Stimulated activated CD4-positive, alpha-beta T cell treated with anti-CD3 and anti-CD28 coated beads, Interleukin-1b, Interleukin-23, amount 100 ng/mL, for 4 hours (primary cell): ENCODE measurements at places on chromosomes 11 and 22.

GRCh38 chr22:36182056-36182455, 19.6 kb downstream of the APOL4 start:
- DNase-seq, result no peak

GRCh38 chr22:17613280-17613679, 15.3 kb downstream of the ATP6V1E1 start:
- no peak for DNase-seq

DNA sequence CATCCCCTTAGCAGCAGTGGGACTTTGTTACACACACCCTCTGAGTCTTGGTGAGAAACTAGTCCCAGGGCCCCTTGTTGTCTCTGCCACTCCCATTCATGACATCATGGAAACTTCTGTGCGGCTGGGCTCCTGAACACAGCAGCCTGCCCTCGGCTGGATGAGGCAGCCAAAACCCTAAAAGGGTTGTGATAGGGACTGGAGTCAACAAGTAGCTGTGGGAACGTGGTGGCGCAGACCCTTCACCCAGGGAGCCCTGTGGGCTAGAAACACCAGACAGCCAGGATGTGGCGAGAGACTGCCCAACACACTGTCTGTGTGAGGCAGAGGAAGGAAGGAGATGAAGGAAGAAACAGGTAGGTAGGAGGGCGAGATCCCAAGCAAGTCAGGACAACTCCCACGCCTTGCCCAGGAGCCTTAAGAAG, 3.9 kb downstream of the CD3D start:
- DNase-seq, result peak; percentile 62

DNA sequence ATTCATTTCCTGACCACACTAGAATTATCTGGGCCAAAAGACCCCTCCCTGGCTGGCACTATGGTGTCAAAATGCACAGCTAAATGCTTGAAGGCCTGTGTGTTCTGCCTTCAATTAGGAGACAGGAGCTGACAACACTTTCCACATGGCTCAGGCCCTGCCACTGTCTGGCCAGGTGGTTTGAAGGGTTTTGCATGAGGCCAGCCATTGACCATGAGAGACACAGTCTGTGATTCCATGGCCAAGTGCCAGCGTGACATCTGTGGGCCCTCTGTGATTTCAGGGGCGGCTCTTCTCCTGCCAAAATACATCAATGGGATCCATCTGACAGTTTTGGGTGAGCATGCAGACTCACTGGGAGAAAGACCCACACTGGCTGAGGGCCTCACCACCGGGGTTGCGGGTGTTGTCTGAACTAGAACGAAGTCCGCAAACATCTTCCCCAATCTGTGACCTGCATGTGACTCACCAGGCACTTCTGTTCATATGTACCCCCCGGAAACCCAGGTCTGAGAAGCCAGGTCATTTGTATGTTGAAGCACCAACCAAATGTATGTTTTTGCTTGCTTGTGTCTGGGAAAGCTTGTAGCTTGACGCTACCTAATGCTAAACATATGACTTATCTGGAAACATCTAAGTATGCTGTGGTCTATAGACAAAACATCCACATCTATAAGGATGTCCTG, 20.7 kb upstream of the NAV2 start:
- no peak for DNase-seq

- no peak for DNase-seq
Measured at GRCh38 chr22:48426466-48427380, 1401.0 kb downstream of the BRD1 start.

DNA sequence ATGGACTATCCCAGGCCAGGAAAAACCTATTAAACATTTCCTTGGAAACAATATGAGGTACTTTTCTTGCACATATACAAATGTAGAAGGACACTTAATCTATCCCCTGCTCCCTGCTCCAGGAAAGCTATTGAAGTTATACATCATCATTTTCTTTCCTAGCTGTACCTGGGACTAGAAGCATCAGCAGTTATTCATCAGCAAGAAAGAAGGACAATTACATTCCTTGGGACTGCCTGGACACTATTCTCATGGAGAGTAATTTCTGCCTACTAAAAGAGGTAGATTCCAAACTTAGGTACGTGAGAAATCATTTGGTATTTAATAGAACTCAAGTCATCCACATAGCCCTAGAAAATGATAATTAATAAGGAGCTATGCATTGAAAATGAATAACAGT, 51.0 kb upstream of the PICALM start:
- no peak for DNase-seq

- no peak for DNase-seq
Measured at GRCh38 chr11:30270671-30271070, 39.9 kb downstream of the FSHB start.

DNA sequence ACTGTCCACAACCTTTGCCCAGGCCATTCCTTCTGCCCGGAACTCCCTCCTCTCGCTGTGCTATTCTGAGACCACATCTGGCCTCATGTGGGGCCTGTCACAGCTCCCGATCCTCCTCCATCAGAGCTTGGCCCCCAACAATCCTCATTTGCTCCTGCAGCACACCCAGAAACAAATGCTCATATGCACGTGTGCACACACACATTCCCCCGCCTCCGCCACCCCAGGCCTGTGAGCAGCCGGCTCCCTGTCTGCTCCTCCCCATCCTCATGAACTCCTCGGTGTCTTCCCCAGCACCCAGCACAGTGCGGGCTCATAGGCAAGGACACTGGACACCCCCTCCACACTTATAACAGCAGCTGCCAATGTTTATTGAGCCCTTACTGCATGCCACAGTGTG, 29.7 kb upstream of the PICK1 start:
- no peak for DNase-seq

DNA sequence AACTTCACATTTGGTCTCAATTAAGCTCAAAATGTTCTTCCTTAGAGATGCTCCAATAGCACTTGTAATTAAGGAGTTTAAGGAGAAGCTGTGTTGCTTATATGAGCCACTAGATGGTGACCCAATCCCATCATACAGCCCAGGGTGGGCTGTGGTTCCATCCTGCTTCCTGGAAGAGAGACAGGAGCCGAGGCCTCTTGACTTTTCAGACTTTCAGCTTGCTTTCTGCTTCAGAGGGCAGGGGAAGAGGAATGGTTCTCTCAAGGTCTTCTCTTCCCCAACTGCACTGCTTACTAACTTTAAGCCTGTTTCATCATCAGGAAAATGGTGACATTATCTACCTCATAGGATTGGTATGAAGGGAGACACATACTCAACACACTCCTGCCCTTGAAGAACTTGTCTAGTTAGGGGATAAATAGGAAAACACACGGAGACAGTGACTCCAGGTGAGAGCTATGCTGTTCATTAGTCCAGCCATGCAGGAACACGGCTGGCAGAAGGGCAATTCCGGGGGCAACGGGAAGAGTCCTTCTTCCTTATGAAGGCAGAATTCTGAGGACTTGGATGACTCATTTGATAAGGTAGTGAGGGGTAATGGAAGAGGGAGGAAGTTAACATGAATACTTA, 20.1 kb downstream of the TMEM218 start:
- no peak for DNase-seq

GRCh38 chr22:28379951-28380350, 299.7 kb downstream of the TTC28 start:
- no peak for DNase-seq

DNA sequence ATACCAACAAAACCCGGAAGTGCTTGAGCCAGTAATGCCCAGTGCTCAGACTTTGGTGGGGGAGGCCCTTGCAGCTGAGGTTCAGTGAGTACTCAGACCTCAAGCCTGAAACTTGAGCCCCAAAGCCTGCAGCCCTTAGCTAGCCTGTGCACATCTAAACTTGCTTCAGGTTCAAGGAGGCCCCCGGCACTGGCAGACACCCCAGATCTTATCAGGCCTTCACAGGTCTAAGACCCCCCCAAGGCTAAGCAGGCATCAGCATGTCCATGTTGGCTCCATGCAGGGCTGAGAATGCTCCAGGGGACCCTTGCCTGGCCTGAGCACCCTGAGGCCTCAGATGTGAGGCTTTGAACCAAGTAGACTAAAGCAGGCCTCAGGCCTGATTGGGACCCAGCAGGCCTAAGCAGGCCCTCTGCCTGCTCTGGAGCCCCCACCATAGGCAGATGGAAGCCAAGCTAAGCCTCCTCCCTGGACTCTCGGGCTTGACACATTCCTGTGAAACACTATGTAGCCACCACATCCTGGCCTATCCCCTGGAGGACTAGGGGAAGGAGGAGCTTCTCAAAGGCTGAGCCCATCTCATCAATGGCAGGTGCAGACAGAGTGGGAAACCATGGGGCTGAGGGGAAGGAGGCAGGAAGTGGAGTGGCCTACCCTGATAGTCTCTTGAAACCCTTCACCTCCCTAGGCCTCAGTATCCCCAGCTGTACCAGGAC, 1.2 kb upstream of the CASTOR1 start:
- DNase-seq, result no peak

DNA sequence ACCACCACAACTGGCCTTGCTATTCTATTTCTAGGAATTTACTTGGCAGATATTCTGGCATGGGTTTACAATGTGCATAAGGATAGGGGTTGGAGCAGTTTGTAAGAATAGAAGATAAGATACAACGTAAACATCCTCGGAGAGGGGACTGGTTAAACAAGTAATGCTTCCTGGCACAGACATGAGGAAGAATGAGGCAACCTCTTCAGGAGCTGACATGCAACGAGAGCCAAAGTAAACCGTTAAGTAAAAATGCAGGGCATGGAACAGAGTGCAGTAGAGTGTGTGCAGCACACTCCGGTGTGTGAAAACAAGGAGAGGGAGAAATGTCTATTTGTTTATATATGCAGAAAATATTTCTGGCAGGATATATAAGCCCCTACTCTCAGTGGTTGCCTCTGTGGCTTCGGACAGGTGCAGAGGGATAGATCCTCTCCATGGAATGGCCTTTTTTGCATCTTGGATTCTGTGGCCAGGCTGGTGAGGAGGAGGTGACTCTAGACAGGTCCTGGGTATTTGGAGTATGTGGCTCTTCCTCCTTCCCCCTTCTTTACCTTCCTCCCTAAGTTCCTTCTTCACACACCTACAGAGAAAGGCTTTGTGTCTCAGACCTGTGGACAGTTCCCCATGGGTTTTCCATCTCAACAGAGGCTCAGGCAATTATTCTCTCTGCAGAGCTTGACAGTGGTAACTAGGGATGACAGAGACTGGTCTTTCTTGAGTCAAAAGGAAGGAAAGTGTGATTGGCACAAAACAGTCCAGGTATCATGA, 2.5 kb downstream of the RAB36 start:
- DNase-seq, result no peak

DNA sequence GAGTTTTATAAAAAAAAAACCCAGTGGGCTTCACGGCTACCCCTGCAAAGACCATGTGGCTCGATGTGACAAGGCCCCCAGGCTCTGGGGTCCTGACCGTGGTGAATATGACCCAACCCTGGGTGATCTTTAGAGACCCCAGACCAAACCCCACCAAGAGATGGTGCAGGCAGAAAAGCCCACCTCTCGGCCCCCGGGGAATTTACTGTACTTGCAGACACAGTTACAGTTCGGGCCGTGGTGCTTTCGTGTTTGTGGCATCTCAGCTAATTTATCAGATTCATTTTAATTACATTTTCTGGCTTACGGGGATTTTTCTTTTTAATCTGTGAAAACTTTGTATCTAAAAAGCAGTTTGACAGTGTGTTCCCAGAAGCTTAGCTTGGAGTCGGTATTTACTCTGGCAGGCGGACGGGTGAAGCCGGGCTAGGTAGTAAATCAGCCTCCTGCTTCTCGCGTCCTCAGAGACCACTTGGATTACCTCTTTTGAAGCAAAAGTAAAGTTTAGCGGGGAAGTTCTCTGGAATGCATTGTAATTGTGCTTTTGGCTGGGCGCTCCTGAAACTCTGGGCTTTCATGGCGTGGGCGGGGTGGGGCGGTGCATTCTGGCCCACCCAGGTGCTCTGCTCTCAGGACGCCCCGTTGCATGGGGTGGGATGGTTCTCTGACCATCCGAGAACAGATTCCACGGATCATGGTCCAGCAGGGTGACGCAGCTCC, 25.3 kb downstream of the ANO1 start:
- DNase-seq, result no peak

DNA sequence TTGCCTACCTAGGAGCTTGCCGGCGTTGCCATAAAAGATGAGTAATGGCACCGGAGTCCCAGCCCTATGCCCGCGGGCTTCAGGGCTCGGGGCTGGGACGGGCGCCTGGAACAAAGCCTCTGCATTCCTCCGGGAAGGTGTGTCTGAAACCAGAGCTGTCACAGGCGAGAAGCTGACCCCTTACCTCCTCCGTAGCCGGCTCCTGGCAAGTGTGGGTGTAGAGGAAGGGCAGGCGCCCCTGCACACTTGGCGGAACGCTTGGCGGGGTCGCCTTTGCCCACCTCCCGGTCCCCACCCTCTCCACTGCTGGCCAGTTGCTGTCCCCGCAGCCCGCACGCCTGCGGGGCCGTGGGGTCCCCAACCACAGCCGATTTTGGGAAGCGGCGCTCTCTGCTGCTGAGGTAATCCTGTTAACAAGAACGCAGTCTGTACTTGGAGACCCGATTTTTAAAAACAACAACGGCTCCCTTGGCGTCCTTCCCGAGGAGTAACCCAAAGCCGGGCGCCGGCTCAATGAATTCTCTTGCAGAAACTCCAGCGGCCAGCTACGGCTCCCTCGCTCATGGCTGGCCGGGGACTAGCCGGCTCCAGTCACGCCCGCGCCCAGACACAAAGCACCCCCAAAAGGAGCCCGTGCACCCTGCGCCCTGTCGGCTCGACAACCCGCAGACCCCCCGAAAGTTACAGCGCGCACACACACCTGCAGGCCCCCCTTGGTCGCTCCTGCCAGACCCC, 89.2 kb downstream of the PLEKHA7 start:
- no peak for DNase-seq

DNA sequence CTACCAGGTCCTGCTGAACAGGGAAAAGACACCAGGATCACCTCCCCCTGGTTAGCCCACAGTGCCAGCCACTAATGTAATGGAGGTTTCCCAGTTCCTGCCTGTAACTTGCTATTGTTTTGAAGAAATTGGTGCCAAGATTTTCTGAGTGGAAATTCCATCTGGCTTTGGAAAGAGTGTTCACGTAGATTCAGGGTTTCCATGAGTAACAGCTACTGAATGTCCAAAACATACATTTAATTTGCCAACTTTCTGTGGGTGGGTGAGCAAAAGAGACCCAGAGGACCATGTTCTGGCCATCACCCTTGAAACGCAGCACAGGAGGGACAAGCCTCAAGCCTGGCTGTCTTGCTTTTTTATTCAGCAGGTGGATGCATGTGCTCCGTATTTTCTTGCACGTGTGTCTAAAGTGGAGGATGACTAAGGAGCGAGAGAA, 8.8 kb upstream of the DKK3 start:
- no peak for DNase-seq

DNA sequence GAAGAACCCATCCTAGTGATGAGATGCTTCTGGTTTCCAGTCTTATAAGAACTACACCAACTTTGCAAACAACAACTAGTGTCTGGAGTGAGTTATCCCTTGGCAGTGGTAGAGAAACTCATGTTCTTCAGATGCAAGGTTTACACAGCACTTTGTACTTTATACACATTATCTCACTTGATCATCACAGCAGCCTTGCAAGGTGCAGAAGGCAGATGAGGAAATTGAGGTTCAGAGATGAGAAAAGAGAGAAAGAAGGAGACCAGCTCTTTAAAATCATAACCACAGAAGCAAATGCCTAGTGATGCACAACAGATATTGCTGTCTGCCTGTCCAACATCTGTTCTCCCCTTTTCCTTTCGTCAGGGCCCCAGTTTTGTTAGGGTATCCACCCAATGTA, 16.7 kb upstream of the CD44 start:
- DNase-seq, result no peak

GRCh38 chr11:10941414-10941813, 83.6 kb upstream of the ZBED5 start:
- no peak for DNase-seq
